GM23248 (cell line): ENCODE measurements at places on chromosomes 1 and 21. TPM values are rescaled to one million over a fixed set of nuclear protein-coding genes. Genes with fewer than 3 reads are reported as not detected.
A peak's percentile ranks its signal among the peaks of the same experiment; 100 is the strongest.

- H3K27me3 ChIP-seq, result no peaks in the 10 kb centered on the region
- H3K4me1 ChIP-seq, result no peaks in the 10 kb centered on the region; the same call in 1 of the 2 replicates
- no peak for DNase-seq
- H3K36me3 ChIP-seq, result no peaks in the 10 kb centered on the region
Measured at GRCh38 chr1:93093332-93094006, 14.4 kb downstream of the MTF2 start.

DNA sequence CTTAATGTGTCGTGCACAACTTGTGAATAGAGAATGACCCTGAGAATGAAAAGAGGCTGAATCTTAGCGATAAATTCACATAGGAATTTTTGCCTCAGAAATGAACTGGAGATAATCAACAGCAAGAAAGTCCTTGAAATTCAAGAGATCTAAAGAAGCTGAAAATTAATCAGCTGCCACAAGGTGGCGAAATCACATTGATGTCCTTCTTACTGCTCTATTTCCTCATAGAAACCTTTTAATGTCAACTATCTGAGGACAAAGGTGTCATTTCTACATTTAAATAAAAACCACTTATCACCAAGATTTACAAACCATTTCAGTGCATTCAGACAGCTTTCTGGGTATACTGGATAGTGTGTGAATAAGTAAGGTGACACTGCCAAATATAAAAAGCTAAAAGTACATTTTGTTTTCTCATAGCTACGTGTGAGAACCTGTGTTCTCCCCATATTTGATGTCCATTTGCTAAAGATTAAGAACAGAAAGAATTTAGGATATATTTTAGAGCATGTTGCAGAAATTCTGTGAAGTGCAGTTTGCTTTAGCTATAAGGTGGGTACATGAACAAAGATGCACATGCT is 485.3 kb upstream of the PTBP2 start:
- H3K27me3 ChIP-seq, result no peaks in the 10 kb centered on the region
- H3K4me1 ChIP-seq, result no peaks in the 10 kb centered on the region
- DNase-seq, result peak; percentile 70
- no peaks in the 10 kb centered on the region for H3K36me3 ChIP-seq

GRCh38 chr21:17539743-17540341 is 27.0 kb downstream of the CXADR start:
- no peaks in the 10 kb centered on the region for H3K4me1 ChIP-seq
- H3K4me3 ChIP-seq, result no peak overlapping the region
- H3K27ac ChIP-seq, result no peak overlapping the region
- H3K27me3 ChIP-seq, result peaks cover 4% of the 10 kb centered on the region; the same call in 1 of the 2 replicates
- H3K36me3 ChIP-seq, result no peaks in the 10 kb centered on the region

GRCh38 chr1:223402790-223403142 is 9.6 kb downstream of the CCDC185 start:
- H3K27me3 ChIP-seq, result no peaks in the 10 kb centered on the region
- DNase-seq, result no peak
- H3K4me3 ChIP-seq, result peak overlapping the region; percentile 23; the same call in 1 of the 2 replicates
- no peak overlapping the region for H3K27ac ChIP-seq
- H3K4me1 ChIP-seq, result peaks cover 23% of the 10 kb centered on the region

- peak; percentile 97 for DNase-seq
- peak overlapping the region; percentile 26 for H3K4me3 ChIP-seq
- H3K36me3 ChIP-seq, result no peaks in the 10 kb centered on the region
- H3K27me3 ChIP-seq, result no peaks in the 10 kb centered on the region
Measured at GRCh38 chr1:227192163-227192562, 126.1 kb downstream of the CDC42BPA start.

- H3K4me1 ChIP-seq, result no peaks in the 10 kb centered on the region
- H3K36me3 ChIP-seq, result no peaks in the 10 kb centered on the region
- no peaks in the 10 kb centered on the region for H3K27me3 ChIP-seq
- H3K4me3 ChIP-seq, result no peak overlapping the region
- H3K27ac ChIP-seq, result no peak overlapping the region
- no peak for DNase-seq
Measured at GRCh38 chr21:44530903-44531605, 8.9 kb downstream of the KRTAP10-1 start.

GRCh38 chr21:26565111-26565510 is 8.0 kb downstream of the CYYR1 start:
- no peak overlapping the region for H3K27ac ChIP-seq
- DNase-seq, result no peak
- 0 out of 2 replicates have a peak, but pooled peaks cover 9% of the 10 kb centered on the region for H3K27me3 ChIP-seq
- H3K4me3 ChIP-seq, result no peak overlapping the region
- no peaks in the 10 kb centered on the region for H3K36me3 ChIP-seq
- no peaks in the 10 kb centered on the region for H3K4me1 ChIP-seq

GRCh38 chr1:184487531-184488193 is 100.8 kb downstream of the C1orf21 start:
- no peaks in the 10 kb centered on the region for H3K36me3 ChIP-seq
- DNase-seq, result no peak
- H3K4me3 ChIP-seq, result no peak overlapping the region

GRCh38 chr1:169511316-169512005 is 25.7 kb upstream of the SLC19A2 start:
- H3K27me3 ChIP-seq, result no peaks in the 10 kb centered on the region
- H3K27ac ChIP-seq, result peak overlapping the region; percentile 61
- H3K4me3 ChIP-seq, result peak overlapping the region; percentile 5; the same call in 1 of the 2 replicates
- peak; percentile 93 for DNase-seq
- H3K36me3 ChIP-seq, result no peaks in the 10 kb centered on the region
- peaks cover 22% of the 10 kb centered on the region for H3K4me1 ChIP-seq

- H3K4me3 ChIP-seq, result peak overlapping the region; percentile 95
- no peaks in the 10 kb centered on the region for H3K36me3 ChIP-seq
- H3K27me3 ChIP-seq, result no peaks in the 10 kb centered on the region
- peaks cover 27% of the 10 kb centered on the region for H3K4me1 ChIP-seq
- DNase-seq, result peak; percentile 57
Measured at GRCh38 chr1:117365350-117366176, 1.7 kb upstream of the MAN1A2 start.

DNA sequence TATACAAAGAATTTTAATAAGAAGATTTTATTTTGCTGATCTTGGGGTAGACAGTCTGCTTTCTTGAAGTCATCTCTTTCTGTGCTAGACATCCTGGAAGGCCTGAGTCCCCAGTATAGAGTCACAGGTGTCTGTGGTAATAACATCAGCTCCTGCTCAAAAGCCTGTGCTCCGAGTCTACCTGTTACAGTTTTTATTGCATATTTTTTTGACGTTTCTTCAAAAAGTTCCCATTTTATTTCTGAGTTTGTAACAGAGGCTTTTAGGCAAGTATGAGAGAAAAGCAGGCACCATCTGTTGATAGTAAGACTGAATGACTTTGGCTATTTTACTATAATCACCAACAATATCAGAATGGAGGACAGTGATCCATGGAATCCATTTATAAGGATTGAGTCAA is 58.0 kb upstream of the WDR26 start:
- peaks cover 21% of the 10 kb centered on the region for H3K4me1 ChIP-seq
- DNase-seq, result no peak
- H3K27ac ChIP-seq, result no peak overlapping the region
- H3K36me3 ChIP-seq, result no peaks in the 10 kb centered on the region
- no peak overlapping the region for H3K4me3 ChIP-seq
- H3K27me3 ChIP-seq, result no peaks in the 10 kb centered on the region

GRCh38 chr1:26723013-26723991 is 27.5 kb downstream of the ARID1A start:
- H3K27ac ChIP-seq, result peak overlapping the region; percentile 42
- peak overlapping the region; percentile 17; the same call in 1 of the 2 replicates for H3K4me3 ChIP-seq
- no peaks in the 10 kb centered on the region for H3K36me3 ChIP-seq
- H3K4me1 ChIP-seq, result peaks cover 58% of the 10 kb centered on the region

DNA sequence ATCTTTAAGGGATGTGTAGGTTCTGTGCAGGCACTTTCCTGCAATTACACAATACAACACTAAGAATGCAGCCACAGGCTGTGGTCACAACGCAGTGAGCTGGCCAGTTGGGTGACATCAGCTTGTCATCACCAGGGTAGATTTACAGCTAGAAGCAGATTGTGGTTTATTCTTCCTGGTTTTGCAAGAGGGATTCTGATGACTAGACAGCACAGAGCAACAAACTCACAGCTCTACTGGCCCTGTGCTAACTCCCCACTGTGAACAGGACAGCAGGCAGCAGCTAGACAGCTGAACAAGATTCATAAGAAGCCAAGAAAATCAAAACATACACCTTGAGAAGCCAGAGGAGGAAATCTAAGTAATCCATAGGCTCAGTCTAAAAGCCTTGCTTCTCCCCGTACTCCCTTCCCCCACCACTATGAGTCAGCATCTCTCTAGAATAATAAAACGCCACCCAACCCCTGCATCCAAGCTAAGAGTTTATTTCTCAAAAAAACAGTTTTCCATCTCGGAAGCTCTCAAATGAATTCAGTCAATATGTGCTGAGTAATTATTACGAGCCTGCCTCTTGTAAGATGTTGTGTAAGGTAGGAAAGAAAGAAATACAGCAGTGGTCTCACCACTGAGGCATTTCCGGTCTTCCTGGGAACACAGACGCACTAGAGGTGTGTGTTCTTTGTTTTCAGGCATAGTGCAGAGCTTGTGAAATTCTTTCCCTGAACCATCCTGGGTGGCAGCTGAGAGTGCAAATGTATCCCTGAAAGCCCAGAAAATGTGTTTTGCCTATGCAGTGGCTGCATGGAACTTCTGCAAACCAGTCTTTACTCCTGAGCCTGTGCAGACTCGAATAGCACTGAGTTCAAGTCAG is 162.8 kb downstream of the NTPCR start:
- H3K27me3 ChIP-seq, result no peaks in the 10 kb centered on the region
- H3K4me3 ChIP-seq, result peak overlapping the region; percentile 61
- DNase-seq, result peak; percentile 97
- H3K36me3 ChIP-seq, result no peaks in the 10 kb centered on the region
- H3K27ac ChIP-seq, result peak overlapping the region; percentile 100
- peaks cover 28% of the 10 kb centered on the region for H3K4me1 ChIP-seq

DNA sequence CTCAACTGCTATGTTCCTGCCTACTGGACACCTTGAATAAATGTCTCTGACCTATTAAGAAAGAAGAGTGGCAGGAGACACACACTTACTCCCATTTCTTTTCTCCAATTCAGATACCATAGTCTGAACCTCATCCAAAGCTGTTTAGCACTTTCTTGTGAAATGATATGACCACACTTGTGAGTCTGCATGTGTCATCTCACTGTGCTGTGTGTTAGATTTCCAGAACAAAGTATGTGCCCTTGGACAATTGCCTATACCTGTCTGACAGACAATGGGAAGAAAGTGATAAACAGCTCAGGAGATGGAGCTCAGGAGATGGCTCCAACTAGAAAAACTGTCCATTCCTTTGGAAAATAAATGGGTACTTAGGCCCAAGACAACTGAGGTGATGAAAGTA is 48.4 kb downstream of the USP48 start:
- no peak overlapping the region for H3K27ac ChIP-seq
- no peak overlapping the region for H3K4me3 ChIP-seq
- peak; percentile 54 for DNase-seq
- no peaks in the 10 kb centered on the region for H3K4me1 ChIP-seq
- H3K36me3 ChIP-seq, result peaks cover 46% of the 10 kb centered on the region

GRCh38 chr1:112628516-112628915 is 8.9 kb downstream of the CAPZA1 start:
- H3K4me1 ChIP-seq, result 0 out of 2 replicates have a peak, but pooled peaks cover 15% of the 10 kb centered on the region
- H3K27ac ChIP-seq, result no peak overlapping the region
- no peak overlapping the region for H3K4me3 ChIP-seq
- peaks cover 9% of the 10 kb centered on the region for H3K36me3 ChIP-seq
- DNase-seq, result no peak

GRCh38 chr1:156383023-156383422 is 14.0 kb downstream of the RHBG start:
- no peaks in the 10 kb centered on the region for H3K36me3 ChIP-seq
- no peak overlapping the region for H3K27ac ChIP-seq
- DNase-seq, result peak; percentile 73
- no peak overlapping the region for H3K4me3 ChIP-seq

GRCh38 chr1:45535988-45536766 is 14.4 kb upstream of the AKR1A1 start:
- DNase-seq, result no peak
- H3K27ac ChIP-seq, result no peak overlapping the region
- H3K27me3 ChIP-seq, result no peaks in the 10 kb centered on the region
- H3K4me3 ChIP-seq, result no peak overlapping the region

GRCh38 chr1:65792669-65793358 is at the start of gene PDE4B:
Gene PDE4B, plus strand, starts transcription at chr1:65792895.
- no peaks in the 10 kb centered on the region for H3K36me3 ChIP-seq

DNA sequence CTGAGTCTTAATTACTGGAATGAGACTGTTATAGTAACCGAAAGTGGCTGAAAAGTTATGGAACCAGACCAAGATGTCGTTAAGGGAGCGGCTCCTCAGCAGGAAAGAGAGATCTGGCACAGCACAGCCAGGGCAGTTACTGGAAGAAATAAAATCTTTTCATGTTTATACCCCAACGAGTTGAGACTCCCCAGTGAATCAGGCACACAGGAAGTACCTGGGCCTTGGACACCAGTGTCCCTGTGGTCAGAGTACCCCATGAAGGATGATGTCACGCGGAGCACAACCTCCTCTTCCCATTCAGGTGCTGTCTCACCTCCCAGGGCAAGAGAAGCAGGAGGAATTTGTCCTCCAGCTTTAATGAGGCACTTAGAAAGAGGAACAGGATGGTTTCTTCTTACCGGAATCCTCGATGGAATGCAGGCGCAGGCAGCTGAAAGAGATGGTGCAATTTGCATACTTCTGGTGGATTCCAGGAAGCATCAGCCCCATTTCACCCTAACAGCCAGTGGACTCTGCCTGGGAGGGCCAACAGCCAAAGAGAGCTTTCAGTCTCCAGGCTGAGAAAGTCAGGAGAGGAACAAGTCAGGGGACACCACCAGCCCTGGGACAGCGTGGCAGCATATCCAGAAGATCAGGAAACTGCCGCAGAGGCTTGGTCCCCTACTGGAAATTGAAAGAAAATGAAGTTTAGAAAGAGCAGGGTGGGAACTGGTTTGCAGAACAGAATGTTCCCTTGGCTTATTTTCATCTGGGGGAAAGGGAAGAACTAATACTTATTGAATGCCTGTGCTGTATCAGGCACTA is 35.9 kb upstream of the CTTNBP2NL start:
- peak; percentile 81 for DNase-seq
- H3K36me3 ChIP-seq, result no peaks in the 10 kb centered on the region
- H3K4me3 ChIP-seq, result peak overlapping the region; percentile 57
- peak overlapping the region; percentile 78 for H3K27ac ChIP-seq

GRCh38 chr21:17598437-17598836 is 14.3 kb downstream of the BTG3 start:
- H3K27ac ChIP-seq, result no peak overlapping the region
- no peak for DNase-seq
- no peaks in the 10 kb centered on the region for H3K27me3 ChIP-seq
- H3K4me1 ChIP-seq, result no peaks in the 10 kb centered on the region

DNA sequence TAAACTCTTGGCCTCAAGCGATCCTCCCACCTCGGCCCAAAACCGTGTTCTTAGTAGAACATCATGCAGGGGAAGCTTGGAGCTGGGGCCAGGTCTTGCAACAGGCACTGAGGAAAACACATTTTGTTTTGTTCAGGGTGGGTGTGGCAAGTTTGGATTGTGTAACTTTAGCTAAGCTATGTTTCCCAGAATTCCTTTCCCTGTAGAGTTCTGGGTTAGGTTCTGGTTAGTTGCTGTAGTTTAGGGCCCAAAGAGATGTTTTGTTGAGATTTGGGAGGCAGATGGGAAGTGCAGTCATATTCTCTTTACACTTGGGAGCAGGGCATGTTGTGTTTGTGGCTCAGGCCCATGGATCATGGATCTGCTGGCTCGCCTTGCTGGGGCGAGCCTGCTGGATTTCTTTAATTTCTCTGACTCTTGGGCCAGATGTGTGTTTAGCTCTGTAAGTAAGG is 24.0 kb downstream of the PLA2G5 start:
- H3K36me3 ChIP-seq, result no peaks in the 10 kb centered on the region
- H3K27me3 ChIP-seq, result 0 out of 2 replicates have a peak, but pooled peaks cover 5% of the 10 kb centered on the region
- H3K4me3 ChIP-seq, result no peak overlapping the region
- DNase-seq, result peak; percentile 65

Gene SPRR4
- not detected in 2 replicates for total RNA-seq

Gene CRP
- not detected in 2 replicates for total RNA-seq

Gene TNFSF4
- 4.8 and 6.2 TPM in 2 replicates for total RNA-seq

Gene ADGRL2
- 41.6 and 43.4 TPM in 2 replicates for total RNA-seq
